ENCODE measurements at places on chromosomes 11 and 22. TPM values are rescaled to one million over a fixed set of nuclear protein-coding genes. Genes with fewer than 3 reads are reported as not detected.

GRCh38 chr22:43036282-43036829 lies 21.4 kb upstream of the PACSIN2 start:
- DNase-seq, result no peak

- no peak for DNase-seq
Measured at GRCh38 chr22:47124961-47125360, 362.5 kb downstream of the TBC1D22A start.

DNA sequence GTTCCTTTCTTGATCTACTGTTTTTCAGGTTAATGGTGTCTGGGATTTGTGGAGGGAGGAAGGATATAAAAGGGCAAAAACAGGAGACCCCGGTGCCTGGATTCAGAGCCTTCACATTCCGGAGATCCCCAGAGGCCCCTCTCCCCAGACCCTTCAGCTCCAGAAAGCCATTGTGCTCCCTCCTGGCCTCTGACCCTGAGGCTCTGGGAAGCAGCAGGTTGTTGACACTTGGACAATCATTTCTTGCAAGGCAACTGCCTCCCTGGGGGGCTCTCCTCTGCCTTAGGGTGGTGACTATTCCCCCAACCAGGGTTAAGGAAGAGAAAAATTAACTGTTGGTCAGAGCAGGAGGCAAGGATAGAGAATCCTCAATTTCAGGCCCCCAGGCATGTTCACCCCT lies 86.9 kb upstream of the NNMT start:
- DNase-seq, result no peak

GRCh38 chr11:3085052-3085451 lies 27.8 kb upstream of the CARS1 start:
- DNase-seq, result no peak

GRCh38 chr11:119999220-119999619 lies 138.7 kb downstream of the TRIM29 start:
- DNase-seq, result no peak

DNA sequence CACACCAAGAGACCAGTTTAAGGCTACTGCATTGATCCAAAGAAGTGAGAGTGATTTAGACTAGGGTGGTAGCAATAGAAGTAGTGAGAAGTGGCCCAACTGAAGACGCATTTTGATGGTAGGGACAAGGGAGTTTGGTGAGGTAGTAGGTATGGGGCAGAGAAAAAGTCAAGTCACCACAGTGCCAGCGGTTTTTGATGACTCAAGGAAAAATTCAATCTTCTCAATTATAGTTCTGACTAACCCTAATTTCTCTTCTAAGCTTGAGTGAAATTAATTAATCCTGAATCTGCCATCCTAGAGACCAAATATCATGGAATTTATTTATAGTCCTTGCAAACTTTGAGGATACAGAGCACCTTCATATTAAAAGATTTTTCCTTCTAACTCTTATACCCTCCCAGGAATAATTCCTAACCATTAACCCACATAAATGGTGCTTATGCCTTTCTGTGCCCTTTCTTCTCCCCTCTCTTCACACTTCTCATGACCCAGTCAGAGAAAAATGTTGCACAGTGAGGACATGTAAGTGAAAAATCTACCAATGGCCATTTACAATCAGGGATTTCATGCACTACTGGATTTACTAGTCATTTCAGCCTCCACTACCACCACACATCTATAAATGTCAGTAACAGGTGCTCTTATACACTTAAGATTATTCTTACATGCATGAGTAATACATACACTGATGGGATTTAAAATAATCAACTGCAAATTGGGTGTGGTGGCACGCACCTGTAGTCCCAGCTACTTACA lies 45.9 kb upstream of the ARHGAP32 start:
- DNase-seq, result no peak

Gene TNNI2
- polyA plus RNA-seq, result 6.1 TPM

Gene CRYBA4
- 0.18 TPM for polyA plus RNA-seq
